Activated CD8-positive, alpha-beta T cell treated with anti-CD3 and anti-CD28 coated beads for 36 hours (primary cell): ENCODE measurements at places on chromosomes 16 and 17.

- no peak for DNase-seq
Measured at GRCh38 chr16:88116121-88116520, 164.9 kb downstream of the BANP start.

- no peak for DNase-seq
Measured at GRCh38 chr17:4090898-4091297, 51.9 kb downstream of the ZZEF1 start.

GRCh38 chr16:19301931-19302330 is 16.4 kb downstream of the CLEC19A start:
- DNase-seq, result no peak

DNA sequence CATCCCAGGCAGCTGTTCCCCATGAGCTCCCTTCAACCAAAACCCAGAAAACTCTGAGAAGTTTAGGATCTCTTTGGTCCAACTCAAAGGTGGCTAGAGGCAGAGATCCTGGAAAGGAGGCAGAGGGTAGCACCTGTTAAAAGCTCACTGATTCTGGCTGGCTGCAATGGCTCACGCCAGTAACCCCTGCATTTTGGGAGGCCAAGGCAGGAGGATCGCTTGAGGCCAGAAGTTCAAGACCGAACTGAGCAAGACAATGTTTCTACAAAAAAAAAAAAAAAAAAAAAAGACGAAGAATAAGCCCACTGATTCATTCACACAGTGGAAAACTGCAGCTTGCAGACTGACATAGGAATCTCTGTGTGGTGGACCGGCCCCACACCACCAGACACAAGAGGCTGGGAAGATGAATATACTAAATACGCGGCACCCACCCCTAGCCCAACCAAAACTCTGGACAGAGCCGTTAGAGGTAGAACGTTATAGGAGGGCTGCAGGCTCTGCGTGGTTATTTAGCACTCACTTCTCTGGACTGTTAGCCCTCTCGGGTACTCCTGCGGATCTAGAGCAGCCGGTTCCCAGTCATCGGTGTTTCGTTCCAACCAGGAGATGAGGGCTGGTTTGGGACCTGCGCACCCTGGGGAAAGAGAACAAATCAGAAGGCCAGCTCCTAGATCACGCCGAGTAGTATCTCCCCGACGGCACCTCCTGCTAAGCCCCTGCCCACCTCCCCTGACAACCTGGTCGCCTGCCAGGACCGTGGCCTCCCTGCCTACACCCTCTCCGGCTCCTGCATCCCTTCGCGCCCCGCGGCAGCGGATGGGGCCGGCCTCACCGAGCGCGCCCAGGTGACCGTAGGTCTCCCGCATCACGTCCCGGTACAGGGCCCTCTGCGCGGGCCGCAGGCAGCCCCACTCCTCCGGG is 925 bp downstream of the ZNF689 start:
- peak; percentile 52 for DNase-seq

- DNase-seq, result no peak
Measured at GRCh38 chr17:47969930-47970724, 786 bp upstream of the CDK5RAP3 start.

DNA sequence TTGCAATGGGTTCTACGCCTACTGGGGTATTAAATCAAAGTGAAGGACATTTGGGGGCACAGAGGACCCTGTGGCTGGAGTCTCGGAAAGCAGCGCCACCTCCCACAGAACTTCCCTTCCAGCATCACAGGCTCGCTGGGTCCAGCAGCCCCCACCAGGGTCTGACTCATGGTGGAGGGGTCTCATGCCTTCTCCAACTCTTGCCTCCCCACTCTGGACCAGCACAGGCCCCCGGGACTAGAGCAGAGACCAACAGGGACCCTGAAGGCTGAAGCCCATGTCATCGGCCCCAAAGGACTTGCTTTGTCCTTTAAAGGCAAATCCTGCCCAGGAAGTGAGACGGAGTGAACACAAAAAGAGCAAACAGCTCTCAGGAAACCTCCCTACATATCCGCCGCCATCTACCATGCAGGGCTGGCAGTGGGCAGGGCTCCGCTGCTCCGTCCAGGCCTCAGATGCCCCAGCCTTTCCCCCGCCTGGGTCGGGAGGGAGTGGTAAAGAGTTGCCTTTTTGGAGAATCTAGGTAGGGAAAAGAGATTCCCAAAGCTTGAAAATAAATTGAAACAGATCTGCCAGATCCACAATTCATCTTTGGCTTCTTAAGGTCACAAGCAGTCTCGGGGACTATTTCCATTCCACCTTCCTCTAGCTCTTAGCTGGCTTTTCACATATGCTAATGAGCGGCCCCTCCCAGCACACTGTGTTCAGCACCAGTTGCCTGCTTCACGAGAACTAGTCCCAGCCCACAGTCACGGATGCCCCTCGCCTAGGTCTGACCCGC is 2.1 kb upstream of the GPRC5C start:
- peak; percentile 28 for DNase-seq

DNA sequence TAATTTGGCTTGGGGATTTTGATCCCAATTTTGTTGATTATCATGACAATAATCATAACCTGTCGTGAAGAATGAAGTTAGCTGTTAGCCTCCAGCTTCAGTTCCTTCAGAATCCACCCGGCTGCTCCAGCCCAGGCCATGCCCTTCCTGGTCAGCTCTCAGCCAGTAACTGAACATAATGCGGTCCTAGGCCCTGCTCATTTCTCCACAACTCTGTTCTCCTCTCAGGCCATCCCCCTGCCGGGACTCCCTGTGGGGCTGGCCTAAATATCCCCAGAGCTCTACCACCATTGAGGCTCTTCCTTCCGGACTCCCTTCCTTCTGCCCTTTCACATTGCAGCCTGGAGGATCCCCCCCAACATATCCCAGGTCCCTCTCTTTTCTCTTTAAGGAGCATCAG is 833.4 kb upstream of the GOT2 start:
- no peak for DNase-seq

GRCh38 chr17:29549177-29549923 is 17.5 kb downstream of the ABHD15 start:
- DNase-seq, result no peak

- DNase-seq, result no peak
Measured at GRCh38 chr16:88412766-88413165, 30.0 kb downstream of the ZNF469 start.

DNA sequence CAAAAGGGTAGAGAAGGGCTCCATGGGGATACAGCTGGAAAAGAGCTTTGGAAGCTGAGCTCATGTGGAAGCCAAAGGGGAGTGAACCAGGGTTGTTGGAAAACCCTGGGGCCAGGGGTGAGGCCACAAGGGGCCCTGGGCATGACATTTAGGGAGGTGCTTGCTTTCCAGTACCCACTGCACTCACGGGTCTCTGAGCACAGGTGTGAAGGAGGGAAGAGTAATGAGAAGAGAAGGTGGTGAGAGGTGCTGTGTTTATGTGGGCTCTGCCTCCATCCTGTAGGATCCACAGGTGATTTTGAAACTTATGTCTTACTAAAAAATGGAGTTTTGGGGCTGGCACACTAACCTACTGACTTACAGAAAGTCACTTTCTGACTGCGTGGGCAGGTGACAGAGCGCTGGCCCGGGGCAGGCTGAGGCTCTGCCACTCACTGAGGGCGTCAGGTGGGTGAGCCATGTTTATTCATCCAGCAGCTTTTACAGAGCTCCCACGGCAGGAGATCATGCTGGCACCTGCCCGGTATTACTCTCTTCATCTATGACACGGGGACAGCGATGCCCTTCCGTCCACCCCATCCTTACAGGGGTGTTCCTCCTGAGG is 18.9 kb downstream of the KSR1 start:
- DNase-seq, result peak; percentile 77

DNA sequence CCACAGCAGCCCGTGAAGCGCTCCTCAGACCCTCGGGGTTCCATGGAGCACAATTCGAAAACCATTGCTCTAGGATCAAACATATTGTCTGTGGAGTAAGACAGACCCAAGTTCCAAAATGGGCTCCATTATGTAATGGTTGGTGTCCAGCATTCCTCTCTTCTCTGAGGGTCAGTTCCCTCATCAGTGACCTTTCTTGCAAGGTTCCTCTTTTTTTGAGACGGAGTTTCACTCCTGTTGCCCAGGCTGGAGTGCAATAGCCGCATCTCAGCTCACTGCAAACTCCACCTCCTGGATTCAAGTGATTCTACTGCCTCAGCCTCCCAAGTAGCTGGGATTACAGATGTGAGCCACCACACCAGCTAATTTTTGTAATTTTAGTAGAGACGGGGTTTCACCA is 28.4 kb downstream of the PLXDC1 start:
- no peak for DNase-seq
